Occipital lobe (tissue), 3 donors: ENCODE measurements at places on chromosomes 6 and 20.

- DNase-seq = no peak
Observed at GRCh38 chr6:57267586-57268293, 45.6 kb upstream of the RAB23 start.

- no peak for DNase-seq
Observed at GRCh38 chr20:60584221-60584620, 626.0 kb downstream of the CDH26 start.

DNA sequence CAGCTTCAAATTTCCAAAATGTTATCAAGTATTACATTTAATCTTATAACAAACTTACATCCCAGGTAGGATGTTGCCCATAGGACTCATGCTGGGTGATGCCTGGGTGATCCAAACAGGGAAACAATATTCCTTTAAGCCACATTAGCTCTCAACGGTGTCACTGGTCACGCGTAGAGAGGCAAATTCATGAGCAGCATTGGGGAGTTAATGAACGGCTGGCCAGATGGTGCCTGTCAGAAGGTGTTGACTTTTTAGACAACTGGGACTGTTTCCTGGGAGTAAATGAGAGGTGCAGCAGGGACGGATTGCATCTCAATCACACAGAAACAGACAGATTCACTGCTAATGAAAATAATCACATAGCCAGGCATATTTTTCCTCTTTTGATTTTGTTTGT lies 83.3 kb upstream of the ID4 start:
- no peak for DNase-seq

- DNase-seq = no peak
Observed at GRCh38 chr6:90918361-90918760, 331.5 kb upstream of the MAP3K7 start.

GRCh38 chr20:39986173-39986904 lies 702.7 kb downstream of the MAFB start:
- no peak for DNase-seq

DNA sequence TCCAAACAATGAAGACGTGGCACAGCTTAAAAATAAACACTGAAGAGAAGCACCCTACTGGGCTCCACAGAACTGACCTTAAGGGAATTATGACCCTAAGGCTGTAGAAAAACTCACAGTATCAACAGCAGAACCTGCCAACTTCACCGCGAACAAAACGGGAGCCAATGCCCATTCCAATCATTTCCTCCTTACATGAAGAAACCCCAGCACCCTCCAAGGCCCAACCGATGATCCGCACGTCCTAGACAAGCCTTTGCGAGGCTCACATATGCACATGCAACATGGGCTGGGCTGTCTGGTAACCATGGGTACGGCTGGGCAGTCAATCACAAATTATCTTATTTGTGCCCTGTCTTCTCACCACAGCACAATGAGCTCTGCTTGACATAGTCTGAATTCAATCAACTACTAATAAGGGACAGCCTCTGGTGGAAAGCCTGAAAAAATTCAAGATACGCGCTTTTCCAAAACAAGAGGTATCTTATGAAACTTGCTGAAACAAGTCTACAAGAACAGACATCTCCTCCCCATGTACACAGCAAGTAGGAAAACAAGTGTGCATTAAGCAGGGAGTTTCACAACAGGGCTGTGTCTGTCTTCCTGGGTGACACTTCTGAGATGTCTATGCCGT lies 1.7 kb downstream of the DIDO1 start:
- DNase-seq = no peak

DNA sequence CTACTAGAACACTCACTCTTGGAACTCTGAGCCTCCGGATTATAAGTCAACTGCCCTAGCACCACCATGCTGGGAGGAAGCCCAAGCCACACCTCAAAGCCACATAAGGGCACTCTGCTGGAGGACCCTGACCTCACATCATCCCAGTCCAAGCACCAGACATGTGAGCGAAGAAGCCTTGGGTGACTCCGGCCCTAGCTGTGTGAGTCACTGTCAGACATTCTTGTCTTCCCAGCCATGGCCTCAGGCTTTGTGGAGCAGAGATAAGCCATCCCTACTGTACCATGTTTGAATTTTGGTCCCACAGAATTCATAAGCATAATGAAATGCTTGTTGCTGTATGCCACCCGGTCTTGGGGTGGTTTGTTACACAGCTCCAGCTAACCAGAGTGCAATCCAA lies 247.7 kb downstream of the SOD2 start:
- no peak for DNase-seq

DNA sequence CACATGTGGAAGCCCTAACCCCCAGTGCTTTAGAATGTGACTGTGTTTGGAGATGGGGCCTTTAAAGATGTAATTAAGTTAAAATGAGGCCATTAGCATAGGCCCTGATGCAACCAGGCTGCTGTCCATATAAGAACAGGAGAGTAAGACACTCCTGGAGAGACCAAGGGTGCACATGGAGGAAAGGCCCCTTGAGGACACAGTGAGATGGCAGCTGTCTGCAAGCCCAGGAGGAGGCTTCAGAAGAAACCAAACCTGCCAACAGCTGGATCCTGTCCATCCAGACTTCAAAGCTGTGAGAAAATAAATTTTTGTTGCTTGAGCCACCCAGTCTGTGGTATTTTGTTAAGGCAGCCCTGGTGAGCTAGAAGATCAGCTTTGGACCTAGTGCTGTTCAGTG lies 16.8 kb upstream of the SNRPB2 start:
- DNase-seq = no peak

DNA sequence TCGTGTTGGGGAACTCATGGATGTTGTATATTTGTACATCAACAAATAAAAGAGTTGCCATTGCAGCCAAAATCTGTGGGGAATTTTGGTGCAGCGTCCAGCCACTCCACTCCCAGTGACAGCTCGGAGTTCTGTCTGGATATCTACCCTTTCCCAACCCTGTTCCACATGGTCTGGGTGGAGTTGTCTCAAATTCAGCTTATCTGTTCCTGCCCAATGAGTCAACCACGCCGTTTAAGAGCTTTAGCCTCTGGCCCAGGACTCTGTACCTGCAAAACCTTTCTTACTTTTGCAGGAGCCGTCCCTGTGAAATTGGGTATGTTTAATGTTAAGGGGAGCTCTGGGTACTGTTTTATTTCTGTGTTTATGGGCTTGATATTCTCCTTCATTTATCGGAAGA lies 33.9 kb upstream of the OVOL2 start:
- no peak for DNase-seq

GRCh38 chr6:43172104-43173007 lies 1.3 kb downstream of the SRF start:
- peak; percentile 51 for DNase-seq

DNA sequence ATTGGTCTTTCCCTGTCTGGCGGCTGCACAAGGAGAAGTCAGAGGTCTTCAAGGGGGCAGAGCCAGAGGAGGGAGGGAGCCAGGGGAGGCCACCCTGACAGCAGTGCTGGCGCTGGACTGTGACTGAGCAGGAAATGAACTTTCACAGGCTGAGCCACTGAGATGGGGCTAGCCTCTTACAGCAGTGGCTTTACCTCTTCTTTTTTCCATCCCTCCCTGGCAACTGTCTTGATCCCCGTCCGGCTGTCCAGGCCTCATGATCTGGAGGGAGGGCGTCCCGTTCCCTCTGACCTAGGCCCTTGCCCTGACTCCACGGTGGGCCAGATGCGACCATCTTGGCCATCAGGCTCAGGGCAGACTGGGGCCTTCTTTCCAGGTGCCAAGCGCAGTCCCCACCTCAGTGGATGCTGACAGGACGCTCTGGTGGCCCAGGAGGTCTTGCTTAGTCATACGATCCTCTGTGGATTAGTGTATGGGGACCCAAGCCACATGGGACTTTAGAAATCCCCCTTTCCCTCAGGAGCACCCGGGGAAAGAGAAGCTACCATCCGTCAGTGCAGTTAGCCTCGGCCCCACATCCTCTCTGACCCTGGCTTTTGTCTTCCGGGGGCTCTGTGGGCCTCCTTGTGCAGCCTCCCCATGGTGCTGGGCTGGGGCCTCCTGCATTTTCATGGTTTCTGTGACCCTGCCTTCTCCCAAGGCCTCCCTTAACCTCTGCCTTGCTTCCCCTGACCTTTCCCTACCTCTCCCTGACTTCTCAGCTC lies 57.4 kb upstream of the CCDC167 start:
- no peak for DNase-seq

DNA sequence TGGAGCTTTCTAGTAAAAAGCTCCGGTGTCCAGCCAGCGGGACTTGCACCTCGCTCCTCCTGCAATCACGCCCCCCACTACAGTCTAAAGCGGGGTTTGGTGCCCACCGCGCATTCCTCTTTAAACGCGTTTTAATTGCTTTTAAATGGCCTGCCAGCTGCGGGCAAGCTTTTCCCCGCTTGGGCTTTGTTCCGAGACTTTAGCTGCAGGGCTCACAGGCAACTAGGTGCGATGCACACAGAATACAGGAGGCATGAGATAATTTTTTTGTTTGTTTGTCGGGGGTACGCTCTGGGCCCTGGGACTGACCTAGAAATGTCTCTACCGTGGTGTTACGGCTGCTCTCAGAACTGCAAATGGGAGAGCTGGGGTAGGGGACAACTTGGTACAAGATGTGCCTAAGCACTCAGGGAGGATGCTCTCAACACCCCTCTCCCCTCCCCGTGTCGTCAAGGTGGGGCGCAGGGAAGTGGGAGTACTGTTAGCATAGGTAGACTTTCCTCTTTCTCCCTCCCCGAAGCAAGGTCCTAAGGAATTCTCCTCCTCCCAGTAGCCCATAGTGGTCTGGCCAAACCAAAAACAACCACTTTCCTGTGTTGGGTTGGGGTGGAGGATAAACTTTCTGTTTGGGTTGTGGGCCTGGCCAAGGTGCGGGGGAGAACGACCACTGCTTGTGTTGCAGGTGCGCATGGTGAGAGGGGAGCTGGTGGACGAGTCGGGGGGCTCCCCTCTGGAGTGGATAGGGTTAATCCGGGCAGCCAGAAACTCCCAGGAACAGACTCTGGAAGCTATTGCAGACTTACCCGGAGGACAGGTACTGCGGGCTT lies 1.6 kb downstream of the PRDM13 start:
- no peak for DNase-seq

- DNase-seq = no peak
Observed at GRCh38 chr20:44021186-44021585, 106.5 kb downstream of the TOX2 start.

- DNase-seq = no peak
Observed at GRCh38 chr6:27332692-27333641, 20.9 kb upstream of the POM121L2 start.

GRCh38 chr6:45591890-45592289 lies 214.2 kb upstream of the SUPT3H start:
- DNase-seq = no peak

DNA sequence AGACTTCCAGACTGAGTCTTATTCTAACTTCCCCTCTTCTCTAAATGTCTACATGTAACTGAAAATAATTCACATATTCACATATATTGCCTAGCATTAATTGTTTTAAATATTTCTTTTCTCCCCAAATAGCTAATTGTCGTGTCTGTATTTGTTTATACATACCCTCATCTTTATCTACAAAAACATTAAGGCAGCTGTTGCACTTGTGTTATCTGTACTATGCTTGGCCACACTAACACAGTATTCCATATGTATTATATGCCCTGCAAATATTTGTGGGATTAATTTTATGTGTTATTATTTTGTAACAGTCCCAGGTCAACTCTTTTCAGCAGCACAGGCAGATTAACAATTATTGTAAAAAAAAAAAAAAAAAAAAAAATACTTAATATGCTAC lies 11.7 kb downstream of the HDAC2 start:
- no peak for DNase-seq

GRCh38 chr6:3884007-3884745 lies 35.0 kb downstream of the FAM50B start:
- no peak for DNase-seq

- DNase-seq = no peak
Observed at GRCh38 chr6:8705435-8706020, 270.2 kb upstream of the SLC35B3 start.

- no peak for DNase-seq
Observed at GRCh38 chr6:141532211-141532610, 600.5 kb upstream of the GJE1 start.

GRCh38 chr6:126475449-126475848 lies 135.5 kb downstream of the CENPW start:
- no peak for DNase-seq

- DNase-seq = no peak
Observed at GRCh38 chr6:88574031-88574430, 389.4 kb downstream of the RNGTT start.
